ENCODE measurements at places on chromosomes 12 and 14.

DNA sequence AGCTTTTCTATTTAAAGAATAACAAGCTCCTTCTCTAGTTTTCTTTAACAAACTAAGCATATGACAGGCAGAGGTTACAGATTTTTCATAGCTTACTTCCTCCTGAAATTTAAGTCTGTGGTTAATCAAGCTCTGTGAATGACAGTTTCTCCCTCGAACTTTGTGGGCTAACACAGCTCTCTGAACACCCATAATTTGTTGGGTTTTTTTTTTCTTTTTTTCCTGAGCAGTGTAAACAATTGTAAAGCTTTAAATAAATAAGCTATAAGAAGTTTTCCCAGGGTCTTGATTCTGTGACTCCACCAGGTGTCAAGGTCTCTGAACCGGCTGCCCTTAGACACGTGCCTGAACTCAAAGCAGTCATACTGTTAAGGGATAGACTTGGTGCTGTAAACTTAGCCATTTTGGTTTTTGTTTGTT, 128.1 kb upstream of the AMIGO2 start:
- DNase-seq, result no peak

DNA sequence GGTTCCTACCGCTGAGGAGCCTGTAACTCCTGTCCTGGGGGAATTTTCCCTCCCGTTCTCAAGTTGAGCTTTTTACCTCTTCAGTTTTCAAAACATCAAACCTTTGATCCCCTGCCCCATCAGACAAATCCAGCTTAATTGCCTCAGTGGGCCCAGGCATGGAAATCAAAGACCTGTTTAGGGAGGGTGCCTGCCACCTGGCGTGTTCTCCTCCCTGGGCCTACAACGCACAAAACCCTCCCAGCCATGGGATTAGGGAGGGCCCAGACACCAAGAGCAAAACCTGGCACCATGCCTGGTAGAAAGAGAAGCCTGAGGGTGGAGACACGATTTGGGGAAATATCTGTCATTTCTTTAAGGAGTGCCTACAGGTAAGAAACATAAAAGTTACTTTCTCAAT, 672.9 kb downstream of the BCL11B start:
- DNase-seq, result no peak

- DNase-seq, result no peak
Observed at GRCh38 chr12:59115526-59115925, 195.2 kb upstream of the LRIG3 start.

GRCh38 chr14:104724981-104725771, 1.1 kb downstream of the ADSS1 start:
- DNase-seq, result no peak

- no peak for DNase-seq
Observed at GRCh38 chr12:56839915-56840325, 76.8 kb downstream of the HSD17B6 start.

DNA sequence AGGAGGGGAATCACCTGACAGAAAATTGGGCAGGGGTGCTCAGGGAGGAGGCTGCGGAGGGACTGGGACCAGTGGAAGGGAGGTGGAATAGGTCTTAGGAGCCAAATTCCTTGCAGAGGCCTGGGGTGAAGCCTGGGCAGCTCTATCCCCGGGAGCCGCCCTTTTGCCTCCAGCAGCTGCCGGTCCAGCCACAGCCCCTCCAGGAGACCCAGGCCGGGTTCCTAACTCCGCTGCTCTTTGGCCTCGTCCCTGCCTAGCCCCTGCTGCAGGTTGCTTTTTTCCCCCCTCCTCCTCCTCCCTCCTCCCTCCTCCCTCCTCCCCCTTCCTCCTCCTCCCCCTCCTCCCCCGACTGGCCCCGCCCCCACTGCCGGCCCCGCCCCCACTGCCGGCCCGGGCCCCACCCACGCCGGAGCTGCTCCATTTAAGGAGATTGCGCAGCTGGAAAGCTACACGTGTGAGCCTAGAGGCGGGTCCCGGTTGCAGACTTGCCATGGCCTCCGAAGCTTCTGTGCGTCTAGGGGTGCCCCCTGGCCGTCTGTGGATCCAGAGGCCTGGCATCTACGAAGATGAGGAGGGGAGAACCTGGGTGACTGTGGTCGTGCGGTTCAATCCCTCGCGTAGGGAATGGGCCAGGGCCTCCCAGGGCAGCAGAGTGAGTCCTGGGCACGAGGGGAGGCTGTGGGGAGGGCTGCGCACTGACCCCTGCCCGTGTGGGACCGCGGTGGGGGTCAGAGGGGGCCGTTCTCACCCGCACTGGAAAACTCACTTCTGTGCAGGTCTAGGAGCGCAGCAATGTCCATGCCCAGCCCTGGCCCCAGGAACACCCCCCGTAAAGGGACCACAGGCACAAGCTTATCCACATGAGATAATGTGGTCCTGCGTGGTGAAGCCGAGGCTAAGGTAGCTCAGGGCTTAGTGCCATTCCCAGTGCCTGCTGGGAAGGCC, at the start of gene TCL1B:
TCL1B (plus strand) TSS at position 449 of the 945 bp plus-strand sequence; CDS start at position 491, 42 bp downstream.
- DNase-seq, result no peak

- no peak for DNase-seq
Observed at GRCh38 chr12:89343127-89343526, 9.2 kb downstream of the DUSP6 start.

DNA sequence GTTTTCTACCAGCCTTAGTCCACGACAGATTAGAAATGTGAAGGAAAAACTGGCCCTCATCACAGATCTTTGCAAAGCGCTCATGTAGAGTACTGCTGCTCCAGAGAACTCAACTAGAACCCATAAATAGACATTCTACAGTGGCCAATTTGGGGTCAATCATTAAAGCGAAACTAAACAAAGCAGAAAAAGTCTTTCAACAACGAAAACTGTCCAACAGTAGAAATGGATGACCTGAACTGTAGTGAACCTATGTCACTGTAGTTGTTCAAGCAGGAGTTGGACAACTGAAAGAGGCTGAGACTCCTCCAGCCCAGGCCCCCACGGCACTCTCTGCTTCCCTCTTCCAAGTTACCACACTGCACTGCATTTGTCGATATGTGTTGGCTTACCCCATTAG, 472.6 kb downstream of the BCAT1 start:
- DNase-seq, result no peak

- no peak for DNase-seq
Observed at GRCh38 chr14:94770251-94770749, 387 bp upstream of the GSC start.

GRCh38 chr12:66491853-66492252, 187.0 kb downstream of the GRIP1 start:
- no peak for DNase-seq

DNA sequence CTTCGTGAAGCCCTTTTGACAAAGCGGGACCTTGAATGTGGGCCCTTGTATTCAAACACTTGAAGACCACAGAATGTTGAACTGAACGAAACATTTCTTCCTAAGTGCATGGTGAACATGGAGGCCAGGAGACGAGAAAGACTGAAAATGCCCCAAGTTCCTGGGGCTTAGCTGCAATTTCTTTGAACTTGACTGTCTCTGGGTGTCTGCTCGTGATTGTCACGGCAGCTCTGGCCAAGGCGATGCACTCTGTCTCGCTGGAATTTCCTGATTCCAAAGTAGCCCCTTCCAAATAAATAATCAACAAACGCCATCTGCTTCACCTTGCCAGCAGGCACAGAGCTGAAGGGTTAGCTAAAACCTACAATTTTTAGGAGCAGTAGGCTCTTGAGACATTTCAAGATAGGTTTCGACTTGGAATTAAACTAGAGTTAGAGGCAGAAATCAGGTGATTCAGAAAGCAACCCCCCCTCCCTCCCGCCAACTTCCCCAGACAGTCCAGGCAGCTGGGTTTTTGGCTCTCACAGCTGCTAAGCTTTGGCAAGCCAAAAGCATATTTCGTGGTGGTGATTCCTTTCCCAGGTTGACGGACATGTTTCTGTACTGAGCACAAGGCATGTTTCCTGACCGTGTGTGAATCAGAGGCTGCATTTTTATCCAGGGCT, 13.5 kb upstream of the IRF2BPL start:
- no peak for DNase-seq

DNA sequence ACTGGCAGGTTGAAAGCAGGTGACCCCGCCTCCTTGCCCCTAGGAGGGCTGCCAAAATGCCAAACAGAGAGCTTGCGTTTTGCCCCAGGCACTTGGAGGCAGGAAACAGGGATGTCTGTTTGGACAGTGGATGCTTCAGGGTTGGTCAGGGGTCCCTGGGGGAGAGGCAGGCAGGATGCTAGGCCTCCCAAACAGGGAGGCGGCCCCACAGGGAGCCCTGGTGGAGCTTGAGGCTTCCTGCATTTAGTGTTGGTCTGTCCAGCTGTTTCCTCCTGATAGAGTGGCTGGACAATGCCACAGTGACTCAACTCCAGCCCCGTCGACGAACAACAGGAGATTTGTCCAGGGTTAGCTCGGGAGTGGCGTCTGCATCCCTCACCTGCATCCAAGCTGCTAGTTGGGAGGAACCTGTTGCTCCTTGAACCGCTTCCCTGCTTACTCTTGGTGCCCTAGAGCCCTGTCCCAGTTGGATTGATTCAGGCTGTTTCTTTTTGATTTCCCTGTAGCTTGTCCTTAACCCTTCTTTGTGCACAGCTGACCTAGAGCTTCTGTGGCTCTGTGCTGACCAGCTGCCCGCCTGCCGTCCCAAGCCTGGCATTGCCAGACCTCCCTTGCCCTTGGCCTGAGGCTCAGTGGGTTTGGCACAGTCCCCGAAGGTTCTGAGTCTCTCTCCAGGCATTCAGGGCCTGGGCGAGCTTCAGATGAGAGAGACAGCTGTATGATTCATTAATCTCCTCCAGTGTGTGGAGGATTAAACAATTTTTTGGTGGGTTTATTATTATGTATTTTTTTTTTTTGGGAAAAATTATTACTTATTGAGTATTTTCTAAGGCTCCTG, 45.9 kb downstream of the TSPAN9 start:
- DNase-seq, result no peak

GRCh38 chr14:43360239-43360638, 1146.8 kb downstream of the FSCB start:
- DNase-seq, result no peak

DNA sequence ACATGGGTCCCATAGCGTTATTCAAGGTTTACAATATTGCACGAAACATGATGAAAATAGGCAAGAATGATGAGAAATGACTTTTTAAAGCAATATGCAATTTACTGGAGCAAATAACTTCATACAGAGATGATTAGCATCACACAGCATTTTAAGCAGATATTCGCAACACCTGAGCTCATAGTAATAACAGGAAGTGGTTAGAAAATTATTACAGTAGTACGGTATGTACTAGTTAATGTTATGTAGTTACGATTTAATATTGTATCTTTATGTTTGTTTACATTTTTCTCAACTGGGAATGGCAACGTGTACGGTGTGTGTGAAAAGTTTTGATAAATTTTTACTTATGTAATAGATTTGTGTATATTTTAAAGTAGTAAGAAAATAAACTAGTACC, 102.6 kb downstream of the OSBPL8 start:
- DNase-seq, result no peak

DNA sequence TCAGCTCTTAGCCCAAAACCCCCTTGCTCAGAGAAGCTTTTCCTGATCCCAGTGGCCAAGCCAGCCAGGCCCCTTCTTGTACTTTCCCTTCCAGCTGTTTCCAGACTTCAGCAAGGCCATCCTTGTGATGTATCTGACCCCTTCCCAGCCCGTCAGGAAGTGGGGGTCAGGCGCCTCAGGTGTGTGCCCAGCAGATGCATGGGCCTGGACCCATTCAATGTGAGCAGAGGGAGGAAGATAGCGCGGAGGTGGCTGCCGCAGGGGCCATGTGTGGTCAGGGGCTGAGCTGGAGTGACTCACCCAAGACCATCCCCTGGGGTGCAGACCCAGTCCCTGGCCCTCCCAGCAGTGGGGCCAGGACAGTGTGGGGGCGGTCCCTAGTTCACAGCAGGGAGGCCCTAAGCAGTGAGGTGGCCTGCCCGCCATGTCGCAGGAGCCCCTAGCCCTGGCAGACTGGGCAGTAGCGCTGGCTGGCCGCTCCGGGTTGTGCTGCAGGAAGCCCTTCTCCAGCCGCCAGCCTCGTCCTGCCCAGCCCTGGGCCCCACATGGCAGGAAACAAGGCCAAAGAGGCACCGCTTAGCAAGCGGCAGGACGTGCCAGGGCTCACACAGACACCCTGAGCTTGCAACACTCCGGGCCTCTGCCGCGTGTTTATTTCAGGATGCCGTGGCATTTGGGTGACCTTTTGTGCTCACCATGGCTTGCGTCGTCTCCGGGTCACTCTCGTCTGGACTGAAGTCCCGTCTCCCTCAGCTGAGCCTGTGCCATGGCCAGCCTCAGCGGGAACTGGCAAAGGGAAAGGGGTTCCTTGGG, 12.0 kb downstream of the ADSS1 start:
- DNase-seq, result no peak

GRCh38 chr14:51750542-51750941, 98.8 kb downstream of the FRMD6 start:
- DNase-seq, result no peak

DNA sequence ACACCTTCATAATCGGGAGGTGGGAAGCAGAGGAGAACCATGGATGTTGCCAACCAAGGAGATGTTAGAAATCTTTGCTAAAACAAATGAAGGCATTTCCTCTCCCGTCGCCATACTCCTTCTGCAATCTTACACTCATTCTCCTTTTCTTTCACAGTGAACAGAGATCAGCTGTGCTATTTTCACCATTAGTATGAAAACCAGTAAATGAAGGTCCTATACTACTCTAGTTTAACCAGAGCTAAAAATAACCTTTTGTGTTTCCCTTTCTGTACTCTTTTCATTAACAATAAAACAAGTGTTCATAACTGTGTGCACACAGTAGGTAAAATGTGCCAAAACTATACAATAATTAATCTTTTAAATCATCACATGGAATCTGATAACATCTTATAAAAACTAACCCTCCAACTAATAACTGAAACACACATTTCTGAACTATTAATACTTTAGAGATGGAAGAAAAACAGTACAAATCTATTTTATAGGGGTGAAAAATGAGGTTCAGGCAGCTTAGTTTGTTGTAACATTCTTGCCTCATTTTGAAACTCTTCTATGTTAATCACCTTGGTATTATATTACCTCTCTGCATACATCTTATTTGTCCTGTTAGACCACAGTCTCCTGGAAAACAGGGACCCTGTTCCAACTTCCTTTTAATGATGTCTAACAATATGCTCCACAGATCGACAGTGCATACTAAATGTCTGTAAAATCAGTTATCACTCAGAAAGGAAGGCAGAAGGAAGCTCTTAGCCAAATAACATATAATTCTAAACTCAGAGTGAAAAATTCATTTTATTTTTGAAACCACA, 69.5 kb downstream of the SPPL3 start:
- no peak for DNase-seq

DNA sequence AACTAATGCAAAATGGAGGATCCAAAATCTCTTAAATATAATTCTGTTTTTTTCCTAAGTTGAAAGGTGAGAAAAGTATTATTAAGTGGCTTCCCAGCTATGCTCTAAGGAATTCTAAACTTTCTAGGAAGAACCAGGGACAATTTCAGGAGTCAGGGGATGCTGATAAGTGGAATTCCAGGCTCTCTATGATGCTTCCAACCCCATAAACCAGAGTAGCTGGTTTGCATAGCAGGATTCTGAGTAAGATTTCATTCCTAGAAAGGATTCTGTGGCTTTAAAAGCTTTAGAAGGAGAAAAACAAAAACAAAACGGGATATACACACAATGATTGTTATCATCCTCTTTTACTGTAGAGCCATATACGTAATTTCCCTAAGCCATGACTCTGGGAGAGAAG, 93.9 kb downstream of the SLC16A7 start:
- no peak for DNase-seq

GRCh38 chr14:92175811-92176210, 54.0 kb downstream of the CPSF2 start:
- no peak for DNase-seq

GRCh38 chr12:53207042-53207441, at the start of gene ITGB7:
ITGB7 (minus strand) TSS chr12:53207251; CDS start chr12:53200443, 6,808 bp downstream.
- no peak for DNase-seq

Data from NCI-H2107 (cell line).